ENCODE measurements at places on chromosomes 13 and 19.
A peak's percentile ranks its signal among the peaks of the same experiment; 100 is the strongest.

- DNase-seq: no peak
Measured at GRCh38 chr19:6259312-6259861, 20.4 kb downstream of the MLLT1 start.

DNA sequence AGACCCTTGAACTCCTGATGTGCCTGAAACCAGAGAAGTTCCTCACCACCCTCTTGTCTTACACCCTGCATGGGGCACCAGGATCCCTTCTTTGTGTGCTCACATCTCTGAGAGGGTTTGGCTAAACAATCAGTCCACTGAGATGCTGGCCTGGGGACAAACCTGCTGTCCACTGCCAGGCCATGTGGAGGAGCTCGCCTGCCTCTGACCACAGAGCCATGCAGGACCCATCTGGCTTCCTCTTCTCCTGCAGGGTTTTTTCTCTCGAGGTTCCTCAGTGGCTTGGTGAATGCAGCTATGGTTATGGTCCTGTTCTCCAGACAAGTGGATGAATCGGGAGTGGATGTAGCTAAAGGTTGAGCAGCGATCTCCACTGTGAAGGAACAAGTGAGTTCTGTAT lies 49.1 kb upstream of the MEDAG start:
- DNase-seq: no peak

DNA sequence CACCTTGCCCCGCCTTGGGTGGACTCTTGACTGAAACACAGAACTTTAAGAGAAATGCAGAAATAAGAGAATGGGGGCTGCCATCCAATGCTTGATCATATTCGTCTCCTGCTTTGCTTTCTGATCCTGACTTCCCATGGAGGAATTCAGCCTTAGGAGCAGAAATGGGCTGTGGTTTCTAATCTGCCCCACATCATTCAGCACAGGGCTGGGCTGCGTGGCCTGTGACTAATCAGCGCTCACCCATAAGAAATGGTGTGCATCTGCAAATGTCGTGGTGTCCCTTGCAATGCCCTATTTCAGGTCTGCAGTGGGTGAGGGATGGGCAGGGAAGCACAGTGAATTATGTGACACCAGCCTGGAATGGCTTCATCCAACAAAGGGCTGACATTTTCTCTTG lies 60.7 kb upstream of the URI1 start:
- DNase-seq: no peak

- DNase-seq: no peak
Measured at GRCh38 chr19:38869836-38870607, 8.1 kb downstream of the RINL start.

DNA sequence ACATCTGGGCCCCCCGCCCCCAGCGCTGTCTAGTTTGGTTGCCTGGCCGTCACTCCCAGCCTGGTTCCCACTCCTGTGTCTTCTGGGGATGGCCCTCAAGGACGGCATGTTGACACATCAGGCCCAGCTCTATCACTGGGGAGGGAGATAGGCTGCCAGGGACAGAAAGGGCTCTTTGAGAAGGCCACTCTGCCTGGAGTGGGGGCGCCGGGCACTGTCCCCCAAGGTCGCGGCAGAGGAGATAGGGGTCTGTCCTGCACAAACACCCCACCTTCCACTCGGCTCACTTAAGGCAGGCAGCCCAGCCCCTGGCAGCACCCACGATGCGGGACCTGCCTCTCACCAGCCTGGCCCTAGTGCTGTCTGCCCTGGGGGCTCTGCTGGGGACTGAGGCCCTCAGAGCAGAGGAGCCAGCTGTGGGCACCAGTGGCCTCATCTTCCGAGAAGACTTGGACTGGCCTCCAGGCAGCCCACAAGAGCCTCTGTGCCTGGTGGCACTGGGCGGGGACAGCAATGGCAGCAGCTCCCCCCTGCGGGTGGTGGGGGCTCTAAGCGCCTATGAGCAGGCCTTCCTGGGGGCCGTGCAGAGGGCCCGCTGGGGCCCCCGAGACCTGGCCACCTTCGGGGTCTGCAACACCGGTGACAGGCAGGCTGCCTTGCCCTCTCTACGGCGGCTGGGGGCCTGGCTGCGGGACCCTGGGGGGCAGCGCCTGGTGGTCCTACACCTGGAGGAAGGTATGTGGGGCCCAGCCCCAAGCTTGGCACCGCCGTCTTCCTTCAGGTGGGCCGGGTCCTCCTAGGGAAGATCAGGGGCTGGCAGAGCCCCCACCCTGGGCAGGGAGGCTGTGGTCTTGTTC lies at the start of gene AMH:
Gene AMH, plus strand, starts transcription at position 314 of the 857 bp plus-strand sequence. Its CDS starts 10 bp downstream, at position 324.
- DNase-seq: no peak

DNA sequence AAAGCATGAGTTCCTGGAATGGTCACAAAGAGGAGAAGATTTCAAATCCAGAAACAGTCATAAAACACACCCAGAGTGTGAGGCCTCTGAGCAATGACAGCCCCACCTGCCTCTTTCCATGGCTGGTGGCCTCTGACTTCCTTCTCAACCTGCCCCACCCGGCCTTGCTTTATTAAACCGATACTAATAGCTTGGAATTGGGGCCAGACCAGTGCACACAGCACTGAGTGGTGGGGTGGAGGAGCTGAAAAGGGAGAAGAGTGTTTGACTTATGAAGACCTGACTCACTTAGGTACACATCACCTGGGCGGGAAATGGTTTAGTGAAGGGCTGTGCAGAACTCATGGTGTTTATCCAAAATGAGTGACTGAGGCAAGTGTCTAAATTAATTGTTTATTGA lies 20.7 kb upstream of the CEACAM6 start:
- no peak for DNase-seq

DNA sequence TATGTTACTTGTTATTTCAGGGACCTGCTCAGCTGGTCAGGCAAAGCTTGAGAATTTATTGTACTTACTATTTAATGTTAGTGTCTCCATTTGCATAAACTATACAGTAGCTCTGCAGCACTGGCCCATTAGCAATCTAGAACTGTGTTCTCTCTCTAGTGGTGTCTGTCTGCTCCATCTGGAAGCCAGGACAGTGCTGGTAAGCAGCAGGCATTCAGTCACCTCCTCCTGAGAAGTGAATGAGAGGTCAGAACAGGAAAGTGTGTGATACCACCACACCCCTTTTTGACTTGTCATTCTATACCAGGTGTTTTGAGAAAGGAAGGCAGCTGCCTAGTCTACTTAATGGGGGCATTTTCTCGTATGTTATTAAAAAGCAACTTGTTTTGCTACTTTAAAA lies 3.9 kb downstream of the COG3 start:
- DNase-seq: no peak

- DNase-seq: no peak
Measured at GRCh38 chr19:46426035-46426505, 2.7 kb downstream of the PNMA8C start.

DNA sequence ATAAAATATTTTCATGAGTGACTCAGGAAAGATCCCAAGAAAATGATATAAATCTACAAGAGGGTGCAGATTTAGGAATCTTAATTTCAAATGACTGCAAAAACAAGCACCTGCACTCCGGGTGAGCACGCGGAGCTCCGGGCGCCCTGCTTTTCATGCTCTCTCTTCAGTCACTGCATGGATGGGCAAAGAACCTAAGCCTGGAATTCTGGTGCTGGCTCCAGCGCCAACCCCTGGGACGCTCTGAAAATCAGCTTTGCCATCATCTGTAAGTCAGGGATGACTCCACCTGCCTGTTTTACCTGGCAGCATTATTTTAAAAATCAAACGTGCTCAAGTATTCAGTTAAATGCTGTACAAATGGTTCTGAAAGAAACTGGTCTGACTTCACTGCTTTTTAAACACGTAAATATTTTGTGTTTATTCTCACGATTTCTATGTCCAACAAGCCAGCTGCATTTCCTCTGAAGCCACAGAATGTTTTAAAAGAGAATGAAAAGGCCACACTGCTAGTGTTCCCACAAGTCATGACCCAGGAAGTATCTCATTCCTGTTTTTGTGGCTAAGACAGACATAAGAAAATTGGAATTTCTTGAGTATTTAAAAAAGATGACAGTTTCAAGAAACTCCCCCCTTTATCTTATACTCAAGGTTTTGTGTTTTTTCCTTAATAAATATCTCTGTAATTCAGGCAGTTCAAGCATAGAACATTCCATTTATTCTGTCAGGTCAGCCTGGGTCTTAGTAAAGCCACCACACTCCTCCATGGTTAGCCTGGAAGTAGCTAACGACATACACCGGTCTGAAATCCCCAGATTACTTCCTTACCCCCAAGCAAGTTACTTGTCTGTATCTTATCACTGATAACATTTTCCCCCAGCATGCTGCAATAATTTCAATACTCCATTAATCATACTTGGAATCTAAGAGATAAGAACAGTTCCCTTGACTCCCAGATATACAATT lies 81.1 kb downstream of the COL4A1 start:
- DNase-seq: no peak

- DNase-seq: no peak
Measured at GRCh38 chr19:44452367-44452766, 4.1 kb upstream of the ZNF229 start.

DNA sequence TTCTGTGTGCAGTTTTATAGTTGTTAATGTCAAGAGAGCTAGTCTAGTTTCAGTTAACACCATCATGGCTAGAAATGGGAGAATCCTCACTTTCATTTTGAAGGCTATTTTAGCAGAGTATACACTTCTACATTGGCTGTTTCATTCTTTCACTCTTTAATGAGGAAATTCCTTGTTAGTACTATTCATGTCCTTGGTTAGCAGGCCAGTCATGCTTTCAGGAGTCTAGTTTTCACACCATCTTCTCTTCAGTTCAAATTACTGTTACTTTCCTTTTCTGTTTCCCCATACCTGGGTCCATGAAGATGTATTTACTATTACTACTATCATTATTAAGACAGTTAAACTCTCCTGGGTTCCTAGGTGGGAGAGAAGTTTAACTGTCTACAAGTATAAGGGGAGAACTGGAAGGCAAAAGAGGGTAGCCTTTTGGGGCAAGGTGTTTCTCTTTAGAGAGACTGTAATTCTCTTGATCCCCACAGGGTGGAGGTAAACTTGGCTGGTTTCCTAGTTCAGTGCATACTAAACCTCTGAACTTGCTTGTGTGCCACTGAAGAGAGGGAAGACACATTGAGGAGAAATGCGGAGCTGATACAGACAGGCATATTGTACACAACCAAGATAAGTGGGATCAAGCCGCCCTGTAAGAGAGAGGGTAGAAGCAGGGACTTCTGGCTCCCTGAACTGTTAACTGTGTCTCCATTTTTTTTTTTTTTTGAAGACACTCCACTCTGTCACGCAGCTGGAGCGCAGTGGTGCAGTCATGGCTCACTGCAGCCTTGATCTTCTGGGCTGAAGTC lies 41.3 kb upstream of the IGFL4 start:
- no peak for DNase-seq

DNA sequence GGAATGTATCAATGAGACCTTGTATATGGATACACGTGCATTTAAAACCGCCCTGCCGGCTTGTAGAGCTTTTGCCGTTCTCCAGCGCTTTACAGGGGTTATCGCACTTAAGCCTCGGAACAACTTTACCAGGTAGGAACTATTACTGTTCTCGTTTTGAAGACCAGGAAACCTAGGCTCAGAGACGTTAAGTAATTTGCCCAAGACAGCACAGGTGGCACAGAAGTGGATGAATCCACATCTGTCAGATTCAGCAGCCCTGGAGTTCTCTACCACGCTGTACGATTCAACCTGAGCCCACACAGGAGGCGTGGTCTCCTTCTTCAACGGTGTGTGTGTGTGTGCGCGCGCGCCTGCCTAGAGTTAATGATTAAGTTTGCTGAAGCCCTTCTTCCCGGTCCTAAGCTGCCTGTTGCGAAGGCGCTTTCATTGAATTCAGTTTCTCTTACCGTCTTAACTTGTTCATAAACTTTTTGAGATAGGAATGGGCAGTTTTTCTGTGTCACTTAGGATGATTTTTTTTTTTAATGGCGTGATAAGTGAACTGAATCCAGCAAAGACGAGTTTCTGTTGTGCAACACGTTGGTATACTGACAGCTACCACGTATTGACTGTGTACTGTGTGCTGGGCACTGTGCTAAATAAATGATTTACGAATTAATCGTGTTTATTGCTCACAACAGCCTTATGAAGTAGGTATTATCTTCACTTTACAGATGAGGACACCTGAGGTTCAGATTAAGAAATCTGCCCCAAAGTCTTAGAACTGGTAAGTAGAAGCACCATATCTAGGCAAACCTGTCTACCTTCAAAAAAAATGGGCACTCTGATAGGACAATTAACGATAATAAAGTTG lies 67.4 kb downstream of the KCNRG start:
- peak; percentile 53 for DNase-seq

GRCh38 chr13:44199627-44200207 lies 173.9 kb upstream of the SERP2 start:
- no peak for DNase-seq

DNA sequence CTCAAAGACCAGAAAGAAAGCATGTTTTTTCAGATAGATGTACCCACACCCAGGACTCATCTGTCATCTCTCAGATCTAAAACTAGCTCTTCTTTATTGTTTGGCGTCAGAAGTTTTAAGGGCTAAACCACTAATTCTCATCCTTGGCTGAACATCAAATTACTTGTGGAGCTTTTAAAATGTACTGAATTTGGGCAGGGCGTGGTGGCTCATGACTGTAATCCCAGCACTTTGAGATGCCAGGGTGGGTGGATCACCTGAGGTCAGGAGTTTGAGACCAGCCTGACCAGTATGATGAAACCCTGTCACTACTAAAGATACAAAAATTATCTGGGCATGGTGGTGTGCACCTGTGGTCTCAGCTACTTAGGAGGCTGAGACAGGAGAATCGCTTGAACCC lies 47.4 kb downstream of the RCBTB2 start:
- no peak for DNase-seq

- no peak for DNase-seq
Measured at GRCh38 chr13:28854657-28855056, 34.5 kb downstream of the MTUS2 start.

GRCh38 chr19:22634450-22634827 lies 315 bp downstream of the ZNF492 start:
- no peak for DNase-seq

- no peak for DNase-seq
Measured at GRCh38 chr13:113862191-113862930, 1.5 kb downstream of the GAS6 start.

DNA sequence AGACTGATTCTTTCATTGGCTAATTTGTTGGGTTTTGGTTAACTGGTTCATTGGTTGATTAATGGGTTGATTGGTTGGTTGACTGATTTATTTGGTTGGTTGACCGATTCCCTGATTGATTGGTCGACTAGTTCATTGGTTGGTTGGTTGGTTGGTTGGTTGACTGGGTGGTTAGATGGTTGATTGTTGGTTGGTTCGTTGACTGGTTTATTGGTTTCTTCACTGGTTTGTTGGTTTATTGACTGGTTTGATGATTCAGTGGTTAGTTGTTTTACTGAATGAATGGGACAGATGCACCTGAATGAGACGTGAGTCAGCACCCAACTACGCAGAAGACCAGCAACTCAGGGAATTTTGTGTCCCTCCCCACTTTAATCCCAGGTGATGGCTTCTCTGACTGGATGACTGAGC lies 2.7 kb upstream of the NUP62 start:
- DNase-seq: no peak

- no peak for DNase-seq
Measured at GRCh38 chr19:11767633-11768133, 883 bp downstream of the ZNF441 start.

DNA sequence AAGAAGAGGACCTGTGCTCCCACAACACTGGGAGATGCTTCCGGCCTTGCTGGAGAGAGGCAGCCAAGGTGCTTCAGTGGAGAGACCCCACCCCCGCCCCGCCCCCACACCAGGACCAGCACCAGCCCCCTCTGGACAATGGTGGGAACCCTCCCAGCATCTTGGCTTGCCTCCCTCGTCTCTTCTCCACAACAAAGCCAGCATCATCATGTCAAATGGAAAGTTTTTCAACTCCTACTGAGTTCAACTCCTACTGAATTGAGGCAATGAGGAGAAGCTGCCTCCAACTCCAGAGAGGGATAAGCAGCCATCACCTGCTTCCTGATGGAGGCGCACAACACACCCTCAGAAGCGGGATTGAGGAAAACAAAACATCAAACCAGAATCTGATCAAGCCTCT lies 12.8 kb downstream of the DEDD2 start:
- no peak for DNase-seq
